Left lung (tissue), 14 donors: ENCODE measurements at places on chromosomes 3 and 15.

DNA sequence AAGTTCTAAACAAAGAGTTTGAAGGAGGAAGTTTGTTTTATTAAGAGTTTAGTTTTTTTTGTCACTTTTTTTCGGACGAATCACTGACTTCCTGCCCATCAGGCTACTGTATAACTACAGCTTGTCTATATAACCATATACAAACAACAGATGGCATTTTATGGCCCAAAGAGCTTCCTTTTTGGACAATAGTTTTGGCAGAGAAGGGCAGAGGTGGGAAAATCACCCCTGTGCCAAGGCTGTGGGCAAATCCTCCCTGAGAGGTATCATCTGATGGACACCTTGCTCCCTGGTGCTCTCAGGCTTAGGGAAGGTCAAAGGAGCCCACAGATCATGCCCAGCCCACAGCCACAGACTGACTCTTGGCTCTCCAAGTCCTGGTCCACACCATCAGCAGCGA, 113.4 kb downstream of the OXNAD1 start:
- no peak for DNase-seq

DNA sequence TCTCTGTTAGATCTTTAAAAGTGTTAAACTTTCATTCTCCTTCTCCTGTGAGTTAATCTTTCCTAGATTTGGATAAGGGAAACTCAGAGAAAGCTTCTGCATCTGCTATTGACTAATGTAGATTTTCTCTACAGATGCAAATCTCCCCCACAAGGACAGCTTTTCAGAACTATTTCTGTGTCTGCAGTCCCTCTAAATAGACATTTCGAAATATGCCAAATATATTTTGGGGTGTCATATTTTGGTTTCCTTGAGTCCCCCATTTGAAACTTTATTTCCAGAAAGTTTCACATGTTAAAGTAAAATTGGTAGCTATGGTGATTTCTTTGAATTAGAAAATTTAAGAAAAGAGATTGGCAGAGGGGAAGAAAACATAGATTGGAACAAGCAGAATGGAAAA, 852.3 kb upstream of the ALCAM start:
- DNase-seq, result no peak

GRCh38 chr15:62323353-62323890, 158.3 kb upstream of the C2CD4B start:
- no peak for DNase-seq

- DNase-seq, result no peak
Observed at GRCh38 chr3:54243960-54244682, 121.8 kb downstream of the CACNA2D3 start.
